Stimulated activated CD4-positive, alpha-beta T cell treated with anti-CD3 and anti-CD28 coated beads, TNF-alpha, amount 100 ng/mL, for 1 hour (primary cell): ENCODE measurements at places on chromosomes 2 and 18.

GRCh38 chr18:45663403-45664045 is 48.2 kb downstream of the SLC14A2 start:
- DNase-seq, result no peak

GRCh38 chr2:15892151-15892880 is 48.0 kb upstream of the MYCN start:
- DNase-seq, result no peak

DNA sequence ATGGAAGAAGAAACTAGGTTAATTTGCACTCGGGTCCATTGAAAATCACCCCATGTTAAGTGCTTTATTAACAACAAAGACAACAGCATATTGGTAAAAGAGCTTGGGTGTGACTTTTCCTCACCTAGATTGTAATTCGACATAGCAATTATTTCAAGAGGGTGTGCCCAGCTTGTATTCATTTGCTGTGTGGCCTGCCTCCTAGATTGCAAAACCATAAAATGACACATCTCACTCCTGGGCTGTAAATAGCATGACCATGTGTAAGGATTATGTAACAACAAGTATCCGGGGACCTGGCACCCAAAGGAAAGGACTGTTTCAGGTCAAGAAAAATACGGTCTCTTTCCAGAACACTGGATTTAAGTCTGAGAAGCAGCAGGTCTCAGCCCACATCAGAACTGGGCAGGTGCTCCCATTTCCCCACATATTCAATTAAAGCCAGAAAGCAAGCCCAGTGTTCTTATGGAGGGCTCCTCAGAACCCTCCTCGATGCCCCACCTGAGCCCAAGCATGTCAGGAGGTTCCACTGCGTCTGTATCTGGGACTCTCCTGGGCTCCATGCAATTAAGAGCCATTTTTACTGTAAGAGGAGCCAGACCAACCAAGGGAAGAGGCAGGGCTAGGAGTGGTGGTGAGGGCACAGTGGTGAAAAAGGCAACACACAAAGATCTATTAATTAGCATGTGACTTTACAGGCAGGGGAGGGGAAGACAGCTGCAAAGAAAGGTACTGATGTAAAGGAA is 39.2 kb downstream of the MREG start:
- DNase-seq, result no peak

DNA sequence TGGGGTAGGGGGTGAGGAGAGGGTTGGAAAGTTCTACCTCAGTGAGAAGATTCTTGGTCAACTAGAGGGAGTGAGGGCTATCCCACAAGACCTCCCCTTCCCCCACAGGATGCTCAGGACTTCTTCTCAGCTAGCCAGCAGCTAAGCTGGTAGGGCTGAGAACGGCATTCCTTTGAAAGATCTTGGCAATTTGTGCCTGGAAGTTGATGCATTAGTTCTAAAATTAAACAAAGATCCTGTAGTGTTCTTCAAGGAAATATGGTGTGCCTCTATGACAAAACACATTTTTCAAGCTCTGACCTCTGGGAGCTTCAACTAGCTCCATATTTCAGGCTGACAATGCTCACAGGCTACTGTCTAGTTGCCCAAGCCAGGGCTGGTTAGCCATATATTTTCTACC is 2.3 kb downstream of the LYPD1 start:
- no peak for DNase-seq

DNA sequence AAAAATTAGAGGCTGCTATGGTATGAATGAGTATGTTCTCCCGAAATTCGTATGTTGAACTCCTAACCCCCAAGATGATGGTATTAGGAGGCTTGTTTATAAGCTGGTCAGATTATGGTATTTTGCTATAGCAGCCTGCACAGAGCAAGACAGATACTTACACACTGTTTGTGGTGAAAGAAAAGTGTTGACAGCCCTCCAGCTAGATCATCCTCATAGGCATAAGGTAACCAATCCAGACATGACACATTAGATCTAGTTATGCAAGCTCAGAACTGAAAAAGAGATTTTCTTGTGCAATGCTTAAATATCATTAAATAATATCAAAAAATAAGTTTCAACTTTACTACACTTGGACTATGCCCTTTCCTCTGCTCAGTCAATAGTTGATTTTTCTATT is 107.1 kb downstream of the ABCA12 start:
- no peak for DNase-seq

DNA sequence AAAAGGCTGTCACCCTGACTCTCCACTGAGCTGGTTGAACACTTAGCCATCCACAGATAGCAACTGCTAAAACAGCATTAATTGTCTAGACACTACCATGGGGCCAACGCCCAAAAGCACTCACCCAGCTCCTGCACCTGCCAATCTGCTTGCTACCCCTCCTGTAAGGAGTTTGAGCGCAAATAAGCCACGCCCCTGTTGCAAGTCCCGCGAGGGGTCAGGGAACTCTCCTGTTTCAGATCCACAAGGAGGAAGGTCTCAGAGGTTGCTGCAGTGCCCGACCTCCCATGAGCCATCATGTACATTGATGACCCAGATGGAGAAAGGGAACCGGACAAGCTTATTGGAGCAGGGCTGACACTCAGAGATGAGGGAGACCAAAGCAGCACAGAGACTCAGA is 106.8 kb downstream of the ZNF516 start:
- no peak for DNase-seq

DNA sequence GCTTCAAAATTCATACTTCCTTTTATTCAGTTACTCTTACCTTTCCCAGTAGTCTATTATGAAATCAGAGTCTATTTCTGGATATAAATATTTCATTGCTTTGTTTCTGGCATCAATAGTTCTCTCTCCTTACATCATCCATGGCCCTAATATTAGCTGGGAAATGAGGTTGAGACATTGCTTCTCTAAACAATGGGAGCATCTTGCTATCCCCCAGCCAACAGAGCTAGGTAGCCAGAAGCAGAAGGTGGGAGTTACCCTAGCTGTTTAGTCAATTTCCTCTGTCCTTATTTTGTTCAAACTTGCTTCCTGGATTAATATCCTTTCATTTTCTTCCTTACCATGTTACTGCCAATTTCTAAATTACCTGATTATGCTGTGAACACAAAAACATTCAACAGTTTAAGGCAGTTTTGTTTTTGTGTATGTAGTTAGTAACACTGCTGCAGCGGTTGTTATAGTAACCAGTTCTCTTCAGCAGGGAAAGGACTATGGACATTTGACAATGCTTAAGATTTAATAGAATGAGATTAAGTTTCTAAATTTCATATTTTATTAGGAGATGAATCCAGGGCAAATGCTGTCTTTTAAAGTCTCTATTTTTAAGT is 160.5 kb upstream of the KCNJ3 start:
- no peak for DNase-seq

GRCh38 chr2:179917272-179917671 is 55.9 kb upstream of the ZNF385B start:
- DNase-seq, result no peak

DNA sequence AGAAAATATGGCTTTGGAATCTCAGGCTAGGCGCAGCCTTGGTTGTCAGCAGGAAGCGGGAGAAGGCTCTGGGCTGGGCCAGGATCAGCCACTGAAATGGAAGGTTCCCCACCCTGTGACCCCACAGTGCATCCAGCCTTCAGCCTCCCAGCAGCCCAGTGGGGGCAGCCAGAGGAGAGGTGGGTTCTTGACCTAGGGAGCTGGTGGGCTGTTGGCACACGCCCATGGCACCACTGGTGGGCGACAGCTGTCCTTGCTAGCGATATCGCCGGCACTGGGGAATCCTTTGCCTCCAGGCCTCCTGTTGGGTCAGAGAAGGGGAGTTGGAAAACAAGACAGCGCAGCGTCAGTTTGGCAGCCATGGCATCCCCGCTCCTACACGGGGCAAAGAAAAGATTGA is 92.4 kb downstream of the KLHL29 start:
- no peak for DNase-seq

DNA sequence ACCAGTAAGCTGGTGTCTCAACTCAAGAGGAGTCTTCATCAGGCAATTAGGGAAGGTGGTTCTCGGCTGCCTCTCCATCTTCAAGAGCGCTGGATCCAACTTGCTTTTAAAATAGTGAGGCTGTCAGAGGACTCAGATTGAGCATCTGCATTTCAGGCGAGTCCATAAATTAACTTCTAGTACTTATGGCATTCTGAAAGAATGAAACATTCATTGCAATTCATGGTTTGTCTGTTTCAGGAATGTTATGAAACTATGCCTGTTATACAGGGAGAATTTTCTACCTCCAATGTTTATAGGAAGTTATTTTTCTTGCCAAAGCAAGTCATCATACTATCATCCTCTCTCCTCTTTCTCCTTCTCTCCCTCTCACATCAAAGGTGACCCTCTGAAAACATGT is 883.2 kb downstream of the SLC4A3 start:
- DNase-seq, result no peak
